Activated CD4-positive, CD25-positive, alpha-beta regulatory T cell (primary cell): ENCODE measurements at places on chromosomes 5 and 9.

DNA sequence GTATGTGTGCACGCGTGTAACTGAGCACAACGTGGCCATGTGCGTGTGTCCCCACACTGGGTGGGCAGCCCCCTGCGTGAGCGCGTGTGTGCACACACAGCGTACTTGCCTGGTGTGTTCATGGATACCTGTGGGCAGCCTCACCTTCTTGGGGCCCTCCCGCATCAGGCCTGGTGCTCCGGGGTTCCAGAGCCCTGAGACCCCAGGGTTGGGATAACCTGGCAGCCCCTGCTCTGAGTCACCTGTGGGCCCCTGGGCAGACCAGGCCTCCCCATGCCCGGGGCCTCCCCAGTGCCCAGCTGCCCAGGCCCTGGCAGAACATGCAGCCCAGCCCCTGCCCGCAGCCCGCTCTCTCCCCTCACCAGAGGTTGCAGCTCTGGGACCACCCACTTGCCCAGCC is 25.2 kb downstream of the LHX3 start:
- DNase-seq, result no peak

- DNase-seq, result no peak
Observed at GRCh38 chr5:1134478-1134877, 22.6 kb upstream of the SLC12A7 start.

DNA sequence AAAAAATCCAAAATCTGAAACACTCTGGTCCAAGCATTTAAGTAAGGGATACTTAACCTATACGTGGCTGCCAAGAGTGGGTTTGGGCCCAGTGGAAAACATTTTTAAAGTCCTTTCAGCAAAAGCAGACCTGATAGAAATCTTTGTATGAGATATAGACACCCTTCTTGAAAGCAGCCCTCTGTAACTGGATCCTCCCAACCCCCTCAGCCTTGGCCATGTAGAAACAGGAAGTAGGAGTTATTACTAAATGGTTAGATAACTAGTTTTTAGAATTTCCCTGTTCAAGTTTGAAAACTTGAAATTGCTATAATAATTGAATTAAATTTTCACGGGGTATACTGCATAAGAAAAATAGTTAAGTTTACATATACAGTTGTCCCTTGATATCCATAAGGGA is 111.3 kb upstream of the PCA3 start:
- DNase-seq, result no peak

- DNase-seq, result no peak
Observed at GRCh38 chr5:89117124-89117644, 234.2 kb upstream of the MEF2C start.

- DNase-seq, result no peak
Observed at GRCh38 chr5:1152771-1153282, 41.0 kb upstream of the SLC12A7 start.

DNA sequence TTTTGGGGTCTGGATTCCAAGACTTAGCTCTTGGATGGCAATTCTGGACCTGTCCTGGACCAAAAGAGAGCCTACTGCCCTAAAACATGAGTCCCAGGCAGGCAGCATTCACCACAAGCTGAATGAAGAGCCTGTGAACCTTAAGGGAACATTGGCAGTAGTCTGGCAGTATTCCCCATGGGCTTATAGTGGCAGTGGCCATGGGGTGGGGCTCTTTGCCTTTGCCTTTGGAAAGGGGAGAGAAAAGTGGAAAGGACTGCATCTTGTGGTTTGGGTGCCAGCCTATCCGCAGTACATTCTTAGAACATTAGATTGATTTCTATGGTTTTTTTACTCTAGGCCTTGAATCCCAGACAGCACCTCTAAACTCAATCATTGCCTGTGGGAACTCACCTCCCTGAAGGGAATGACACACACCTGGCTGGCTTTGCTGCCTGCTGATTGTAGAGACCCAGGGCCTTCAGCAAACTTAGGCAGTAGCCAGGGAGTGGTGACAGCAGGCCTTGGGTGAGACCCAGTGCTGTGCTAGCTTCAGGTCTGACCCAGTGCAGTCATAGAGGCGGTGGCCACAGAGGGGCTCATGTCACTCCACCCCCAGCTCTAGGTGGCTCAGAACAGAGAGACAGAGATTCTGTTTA is 216.3 kb downstream of the CETN3 start:
- no peak for DNase-seq

GRCh38 chr5:14273207-14273767 is 130.1 kb downstream of the TRIO start:
- DNase-seq, result no peak

DNA sequence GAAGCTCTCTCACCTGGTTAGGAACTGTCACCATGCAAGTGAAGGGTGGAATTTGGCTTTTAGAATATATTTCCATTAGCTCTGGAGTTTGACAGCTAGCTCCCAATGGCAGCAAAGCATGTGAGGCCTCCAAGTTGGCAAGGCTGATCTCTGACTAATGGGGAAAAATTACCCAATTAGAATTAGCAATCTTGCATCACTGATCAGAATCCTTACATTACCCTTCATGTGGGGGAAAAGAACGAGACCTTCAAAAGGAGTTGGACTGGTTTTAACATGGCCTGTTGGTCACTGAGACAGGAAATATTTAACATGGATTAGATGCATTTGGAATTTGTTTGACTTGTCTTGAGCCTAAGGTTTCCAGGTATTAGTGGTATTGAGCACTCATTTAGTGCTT is 192.3 kb upstream of the GDNF start:
- DNase-seq, result no peak

DNA sequence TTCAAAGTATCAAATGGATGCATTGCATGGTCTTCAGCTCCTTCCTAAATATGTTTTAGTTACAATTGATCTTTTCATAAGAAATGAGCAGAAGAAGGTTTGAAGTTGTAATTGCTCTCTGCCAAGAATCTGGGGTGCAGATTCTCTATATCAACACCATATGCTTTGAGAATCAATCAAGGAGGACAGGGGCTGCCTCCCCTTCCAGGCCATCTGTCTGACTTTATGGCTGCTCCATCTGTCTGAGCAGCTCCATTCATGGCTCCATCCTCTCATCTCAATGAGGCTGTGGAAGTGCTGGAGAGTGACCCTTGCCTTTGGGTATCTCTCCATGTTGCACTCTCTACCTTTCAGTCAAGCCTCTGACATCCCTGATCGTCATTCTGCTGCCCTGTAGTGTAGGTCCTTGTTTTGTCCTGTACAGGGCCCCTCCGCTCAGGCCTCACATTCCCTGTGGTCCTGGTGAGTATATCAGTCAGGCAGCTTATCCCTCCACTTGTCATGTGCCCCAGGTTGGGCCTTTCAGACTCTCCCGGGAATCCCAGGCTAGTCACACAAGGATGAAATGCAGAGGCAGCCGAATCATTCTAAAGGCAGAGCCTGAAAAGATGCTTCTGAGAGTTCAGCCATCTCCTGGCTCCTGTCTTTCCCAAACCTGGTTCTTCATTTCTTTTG is 14.0 kb upstream of the SV2C start:
- DNase-seq, result no peak

- no peak for DNase-seq
Observed at GRCh38 chr5:111070272-111071134, 1.0 kb upstream of the TSLP start.

GRCh38 chr9:124124729-124125650 is 113.4 kb downstream of the LHX2 start:
- no peak for DNase-seq

DNA sequence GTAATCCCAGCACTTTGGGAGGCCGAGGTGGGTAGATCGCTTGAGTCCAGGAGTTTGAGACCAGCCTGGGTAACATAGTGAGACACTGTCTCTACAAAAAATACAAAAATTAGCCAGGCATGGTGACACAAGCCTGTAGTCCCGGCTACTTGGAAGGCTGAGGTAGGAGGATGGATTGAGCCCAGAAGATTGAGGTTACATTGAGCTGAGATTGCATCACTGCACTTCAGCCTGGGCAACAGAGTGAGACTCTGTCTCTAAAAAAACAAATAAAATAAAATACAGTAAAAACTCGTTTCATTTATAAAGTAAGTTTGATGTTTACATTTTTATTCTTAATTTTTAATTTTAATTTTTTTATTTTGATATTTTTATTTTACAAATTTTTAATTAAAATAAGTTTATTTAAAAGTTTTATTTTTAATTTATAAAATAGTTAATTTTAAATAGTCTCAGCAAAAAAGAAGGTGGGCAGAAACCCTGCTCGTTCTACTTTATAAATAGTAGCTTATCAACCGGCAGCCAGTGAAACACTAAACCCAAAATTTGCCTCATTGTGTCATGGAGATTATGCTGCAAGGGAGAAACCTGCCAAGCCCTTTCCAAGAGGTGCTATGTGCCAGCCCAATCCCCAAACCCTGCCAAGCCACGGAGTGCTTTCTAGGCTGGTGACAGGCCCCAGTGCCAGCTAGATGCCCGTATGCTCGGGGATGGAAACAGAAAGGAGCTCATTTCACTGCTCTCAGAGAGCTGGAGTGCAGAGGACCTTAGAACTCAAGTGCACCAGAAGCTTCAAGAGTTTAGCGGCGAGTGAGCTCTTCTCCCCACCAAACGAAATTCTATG is 38.9 kb downstream of the SERINC5 start:
- DNase-seq, result no peak

DNA sequence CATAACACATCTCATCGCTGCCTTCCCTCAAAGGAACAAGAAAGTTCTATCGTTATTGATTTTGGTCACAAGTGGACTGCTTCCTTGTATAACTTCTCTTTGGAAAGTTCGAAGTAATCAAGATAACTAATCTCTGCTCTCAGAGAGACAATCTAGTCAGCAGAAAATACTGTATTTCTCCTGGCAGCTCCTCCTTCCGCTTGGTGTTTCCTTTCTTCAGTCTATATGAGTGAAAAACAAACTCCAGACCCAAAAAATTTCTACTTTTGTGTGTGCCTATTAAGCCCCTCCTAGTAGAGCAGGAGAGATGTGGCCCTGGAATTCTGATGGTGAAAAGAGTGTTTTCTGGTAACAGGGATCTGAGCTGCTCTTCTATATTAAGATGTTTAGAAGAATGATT is 24.5 kb downstream of the OSTF1 start:
- no peak for DNase-seq

DNA sequence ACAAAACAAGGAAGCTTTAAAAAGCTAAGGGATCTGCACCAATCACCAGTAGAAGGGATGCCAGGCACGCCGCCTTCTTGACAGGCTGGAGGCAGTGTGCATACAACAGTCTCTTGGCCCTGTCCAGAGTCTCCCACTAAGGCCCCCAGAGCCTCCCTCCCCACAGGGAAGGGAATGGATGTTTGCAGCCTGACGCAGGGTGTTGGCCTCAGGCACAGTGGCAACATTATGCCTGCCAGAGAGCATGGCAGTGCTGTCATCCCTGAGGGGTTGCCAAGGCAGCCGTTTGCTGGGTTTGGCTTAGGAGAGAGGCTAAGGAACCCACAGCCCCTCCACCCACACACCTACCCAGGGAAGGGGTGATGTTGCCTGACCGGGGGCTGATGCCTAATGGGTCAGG is 4.8 kb downstream of the HBEGF start:
- DNase-seq, result no peak

GRCh38 chr9:107438211-107439031 is 51.1 kb downstream of the KLF4 start:
- DNase-seq, result no peak

- DNase-seq, result no peak
Observed at GRCh38 chr9:109883623-109884022, 103.6 kb downstream of the PALM2AKAP2 start.

- no peak for DNase-seq
Observed at GRCh38 chr9:91658513-91659105, 235.0 kb upstream of the NFIL3 start.

DNA sequence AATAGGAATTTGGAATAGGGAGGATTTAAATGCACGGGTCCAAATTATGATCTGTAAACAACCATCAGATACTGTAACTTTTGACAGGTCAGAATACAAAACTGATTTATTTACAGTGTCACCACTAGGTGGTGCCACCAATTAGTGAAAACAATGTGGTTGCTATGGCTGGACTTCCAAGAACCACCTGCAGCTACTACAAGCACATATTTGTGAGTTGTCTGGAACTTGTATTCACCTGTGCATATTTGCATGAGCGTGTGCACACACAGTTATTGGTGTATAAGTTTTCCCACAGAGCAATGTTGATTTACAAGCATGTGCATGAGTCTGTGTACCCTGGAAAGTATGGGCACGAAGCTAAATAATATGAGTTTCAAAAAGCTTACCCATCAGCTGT is 3.0 kb upstream of the HRCT1 start:
- DNase-seq, result no peak

GRCh38 chr5:1728846-1729245 is 70.8 kb downstream of the MRPL36 start:
- DNase-seq, result no peak

- no peak for DNase-seq
Observed at GRCh38 chr9:136082496-136083361, 12.4 kb downstream of the NACC2 start.

DNA sequence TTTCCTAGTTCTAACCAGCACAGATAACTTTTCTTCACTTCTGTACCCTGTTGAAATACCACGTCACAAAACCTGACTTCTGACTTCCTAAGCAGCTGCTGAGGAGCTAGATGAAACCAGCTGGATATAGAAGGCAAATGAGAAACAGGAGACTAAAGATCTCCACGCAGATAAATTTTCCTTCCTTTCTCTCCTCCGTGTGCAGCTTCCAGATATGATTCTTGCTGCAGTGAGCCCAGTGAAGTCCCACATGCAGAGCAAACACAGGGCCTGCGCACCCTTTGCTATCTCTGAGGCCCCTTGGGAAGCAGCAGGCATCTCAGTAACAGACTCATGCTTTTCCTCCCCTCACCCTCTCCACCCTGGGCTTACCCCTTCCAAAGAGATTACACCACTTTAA is 1638.3 kb downstream of the MAT2B start:
- no peak for DNase-seq

DNA sequence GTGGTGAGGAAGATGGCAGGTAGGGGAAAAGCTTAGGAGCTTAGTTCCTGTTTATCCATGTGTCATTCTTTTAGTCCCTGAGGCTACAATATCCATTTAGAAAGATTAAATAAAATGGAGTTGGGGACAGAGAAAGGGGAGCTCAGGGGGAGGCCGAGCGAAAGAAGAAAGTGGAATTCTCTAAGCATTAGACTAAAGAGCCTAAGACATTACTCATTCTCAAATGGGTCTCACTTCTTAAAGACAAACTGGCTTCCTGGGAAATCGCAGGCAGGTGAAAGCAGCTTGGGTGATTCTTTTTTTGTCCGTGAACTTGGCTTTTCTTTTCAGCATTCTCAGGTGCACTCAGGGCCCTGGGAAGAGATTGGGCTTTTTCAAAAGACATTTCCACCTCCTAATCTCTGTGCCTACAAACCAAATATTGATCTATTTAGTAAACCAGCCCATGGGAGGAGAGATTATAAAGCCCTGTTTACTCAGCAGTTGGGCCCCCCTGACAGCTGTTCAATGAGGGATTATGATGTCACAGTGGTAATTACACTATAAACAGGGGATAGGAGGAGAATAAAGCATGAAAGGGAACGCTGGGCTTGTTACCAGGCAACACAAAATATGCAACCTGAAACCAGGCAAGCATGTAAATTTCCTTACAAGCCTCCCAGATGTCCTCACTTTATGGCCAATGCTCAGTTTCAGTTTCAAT is 584.0 kb downstream of the ACTL7B start:
- no peak for DNase-seq

DNA sequence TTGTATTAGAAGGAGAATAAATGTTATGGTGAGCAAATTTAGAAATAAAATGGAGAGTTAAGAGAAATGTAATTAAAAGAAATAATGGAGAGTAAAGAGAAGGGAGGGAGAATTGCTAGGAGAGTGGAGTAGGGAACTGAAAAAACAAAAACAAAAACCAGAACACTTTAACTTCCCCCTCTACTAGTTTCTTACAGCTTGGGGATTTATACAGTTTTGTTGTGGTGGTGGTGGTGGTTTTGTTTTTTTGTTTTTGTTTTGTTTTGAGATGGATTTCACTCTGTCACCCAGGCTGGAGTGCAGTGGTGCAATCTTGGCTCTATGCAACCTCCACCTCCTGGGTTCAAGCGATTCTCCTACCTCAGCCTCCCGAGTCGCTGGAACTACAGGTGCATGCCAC is 322.4 kb downstream of the TMEM167A start:
- no peak for DNase-seq
